DMS 273 treated with DMSO at 0.1 percent for 48 hours (cell line): ENCODE measurements at places on chromosomes 11 and 22.

GRCh38 chr11:34261820-34262219, 96.0 kb downstream of the ABTB2 start:
- no peak for DNase-seq

GRCh38 chr11:107683061-107683460, 28.8 kb downstream of the SLN start:
- no peak for DNase-seq

DNA sequence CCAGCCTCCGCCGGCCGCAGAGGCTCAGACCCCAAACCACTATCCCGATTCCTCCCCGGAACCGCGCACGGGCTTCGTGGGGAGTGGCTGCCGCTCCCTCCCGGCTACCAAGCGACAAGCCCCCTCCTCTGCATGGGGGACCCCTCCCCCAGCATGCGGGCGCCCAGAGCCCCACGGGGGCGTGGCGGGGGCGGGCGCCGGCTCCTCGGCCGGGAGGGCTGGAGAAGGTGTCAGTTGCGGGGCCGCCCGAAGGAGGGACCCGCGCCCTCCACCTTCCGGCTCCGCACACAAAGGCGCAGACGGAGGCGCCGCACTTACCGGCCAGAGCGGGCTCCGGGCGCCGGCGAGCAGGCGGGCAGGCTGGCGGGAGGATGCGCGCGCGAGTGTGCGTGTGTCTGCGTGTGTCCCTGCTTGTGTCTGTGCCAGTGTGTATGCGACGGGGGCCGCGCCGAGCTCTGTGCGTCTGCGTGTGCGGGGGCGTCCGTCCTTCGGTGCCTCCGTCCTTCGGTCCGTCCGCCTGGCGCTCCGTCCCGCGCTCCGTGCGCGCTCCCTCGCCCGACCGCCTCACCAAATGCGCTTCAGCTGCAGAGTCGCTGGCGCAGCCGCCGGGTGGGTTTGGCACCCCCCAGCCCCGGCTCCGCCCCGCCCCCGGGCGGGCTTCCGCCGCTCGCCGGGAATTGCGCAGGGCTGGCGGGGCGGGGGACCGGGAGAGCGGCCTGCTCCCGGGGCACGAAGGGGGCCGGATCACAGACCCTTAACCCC, at the start of gene PTPN5:
TSS of gene PTPN5 (minus strand) at position 592 of the 762 bp plus-strand sequence. CDS start 19,840 bp downstream, outside the sequence.
- no peak for DNase-seq

GRCh38 chr11:4087551-4087950, 7.0 kb upstream of the RRM1 start:
- no peak for DNase-seq

DNA sequence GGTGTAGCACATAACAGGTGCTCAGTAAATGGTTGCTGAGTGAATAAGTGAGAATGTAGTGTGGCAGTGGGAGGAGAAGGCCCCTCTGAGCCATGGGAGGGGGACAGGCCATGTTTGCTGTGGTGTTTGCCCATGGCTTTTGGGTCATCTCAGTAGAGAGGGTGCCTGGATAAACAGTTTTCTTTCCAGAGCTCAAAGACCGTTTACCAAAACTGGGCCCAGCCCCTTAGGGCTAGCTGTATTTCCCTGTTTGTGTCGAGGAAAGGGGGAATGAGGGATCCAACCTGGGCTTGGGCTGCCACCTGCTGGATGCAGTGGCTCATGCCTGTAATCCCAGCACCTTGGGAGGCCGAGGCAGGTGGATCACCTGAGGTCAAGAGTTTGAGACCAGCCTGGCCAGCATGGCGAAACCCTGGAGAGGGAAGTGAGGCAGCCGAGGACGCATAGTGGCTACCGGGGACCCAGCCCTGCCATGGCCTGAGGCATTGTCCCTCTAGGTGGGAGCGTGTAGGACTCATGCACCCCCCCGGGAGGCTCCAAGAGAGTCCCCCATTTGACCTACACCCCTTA, 8.7 kb upstream of the LTO1 start:
- DNase-seq = no peak

GRCh38 chr11:44923806-44924205, 26.9 kb downstream of the TP53I11 start:
- DNase-seq = no peak
